ENCODE measurements at places on chromosomes 6 and 20.
A peak's percentile ranks its signal among the peaks of the same experiment; 100 is the strongest.

- no peaks in the 10 kb centered on the region for H3K27me3 ChIP-seq
- peaks cover 54% of the 10 kb centered on the region for H3K4me1 ChIP-seq
- H3K36me3 ChIP-seq = no peaks in the 10 kb centered on the region
- peak; percentile 45 for DNase-seq
These were observed 23.9 kb upstream of the TOP1 start for GRCh38 chr20:41004531-41005360.

DNA sequence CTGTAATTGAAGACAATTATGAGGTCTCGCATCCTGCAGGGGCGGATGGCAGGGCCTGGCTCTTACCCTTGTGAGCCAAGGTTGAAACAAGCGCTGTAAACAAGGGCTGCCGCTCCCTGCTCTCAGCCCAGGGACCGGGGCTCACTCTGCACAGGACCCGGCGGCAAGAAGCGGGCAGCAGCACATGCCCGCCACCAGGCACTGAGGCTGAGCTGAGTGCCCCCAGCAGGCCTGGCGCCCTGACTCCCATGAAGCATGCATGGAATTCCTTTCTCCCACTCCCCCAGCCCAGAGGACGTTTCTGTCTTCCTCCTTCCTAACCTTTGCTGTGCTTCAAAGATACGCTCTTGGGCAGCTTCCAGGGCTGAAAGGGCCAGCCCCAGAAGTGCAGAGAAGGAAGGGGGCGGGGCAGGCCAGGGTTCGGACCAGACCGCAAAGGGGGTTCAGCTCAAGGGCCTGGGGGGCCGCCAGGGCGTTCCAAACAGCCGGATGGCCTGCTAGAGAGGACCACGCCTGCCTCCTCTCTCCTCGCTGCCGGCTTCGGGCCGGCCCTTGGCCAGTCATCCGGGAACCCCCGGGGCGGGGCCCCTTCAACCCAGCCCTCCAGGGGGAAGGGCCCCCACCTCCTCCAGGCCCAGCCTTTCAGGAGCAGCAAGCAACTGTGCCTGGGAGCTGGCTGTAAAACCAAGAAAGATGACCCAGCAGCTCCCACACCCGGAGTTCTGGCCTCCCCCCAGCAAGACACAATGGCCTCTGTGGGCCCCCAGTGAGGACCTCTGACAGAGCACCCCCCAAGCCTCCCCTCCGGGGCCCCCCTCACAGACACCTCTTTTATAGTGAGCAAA, 109.9 kb downstream of the NOL4L start:
- no peaks in the 10 kb centered on the region for H3K36me3 ChIP-seq
- H3K4me1 ChIP-seq = peaks cover 25% of the 10 kb centered on the region
- peak; percentile 100 for DNase-seq
- H3K4me3 ChIP-seq = peak overlapping the region; percentile 66
- H3K27me3 ChIP-seq = no peaks in the 10 kb centered on the region
- H3K27ac ChIP-seq = peak overlapping the region; percentile 77

- H3K36me3 ChIP-seq = no peaks in the 10 kb centered on the region
- no peak for DNase-seq
- no peak overlapping the region for H3K4me3 ChIP-seq
These were observed 13.5 kb upstream of the NT5E start for GRCh38 chr6:85436411-85436810.

GRCh38 chr20:16537918-16538317, 35.3 kb downstream of the KIF16B start:
- no peaks in the 10 kb centered on the region for H3K36me3 ChIP-seq
- H3K4me3 ChIP-seq = no peak overlapping the region
- no peak overlapping the region for H3K27ac ChIP-seq
- H3K27me3 ChIP-seq = no peaks in the 10 kb centered on the region
- DNase-seq = no peak

GRCh38 chr20:34249291-34249690, 8.1 kb downstream of the ASIP start:
- H3K27me3 ChIP-seq = no peaks in the 10 kb centered on the region
- DNase-seq = no peak
- no peak overlapping the region for H3K4me3 ChIP-seq
- no peaks in the 10 kb centered on the region for H3K36me3 ChIP-seq

DNA sequence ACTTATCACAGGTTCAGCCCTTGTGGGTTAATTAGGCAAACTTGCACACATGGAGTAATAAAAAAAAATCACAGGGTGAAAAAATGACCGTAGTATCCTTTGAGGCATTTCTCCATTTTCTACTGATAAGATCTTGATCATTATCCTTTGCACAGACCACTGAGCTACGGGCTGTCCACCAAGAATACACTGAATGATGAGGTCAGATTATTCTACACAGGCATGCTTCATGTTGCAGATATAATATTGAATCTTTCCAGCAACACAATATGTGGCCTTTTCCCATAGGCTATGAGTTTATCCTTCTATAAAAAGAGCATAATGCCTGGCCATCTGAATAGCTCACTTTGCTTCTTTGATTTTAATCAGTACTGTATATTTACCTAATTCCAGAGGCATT, 168.9 kb downstream of the FRK start:
- H3K4me1 ChIP-seq = no peaks in the 10 kb centered on the region
- no peak for DNase-seq
- no peak overlapping the region for H3K4me3 ChIP-seq
- no peak overlapping the region for H3K27ac ChIP-seq
- no peaks in the 10 kb centered on the region for H3K36me3 ChIP-seq

Measured in osteoblast (primary cell).